ENCODE measurements at places on chromosomes 6 and 20.
A peak's percentile ranks its signal among the peaks of the same experiment; 100 is the strongest.

- no peak for DNase-seq
Measured at GRCh38 chr20:41463567-41463966, 96.9 kb upstream of the EMILIN3 start.

GRCh38 chr6:122610690-122611455, 668 bp downstream of the PKIB start:
- no peak for DNase-seq

DNA sequence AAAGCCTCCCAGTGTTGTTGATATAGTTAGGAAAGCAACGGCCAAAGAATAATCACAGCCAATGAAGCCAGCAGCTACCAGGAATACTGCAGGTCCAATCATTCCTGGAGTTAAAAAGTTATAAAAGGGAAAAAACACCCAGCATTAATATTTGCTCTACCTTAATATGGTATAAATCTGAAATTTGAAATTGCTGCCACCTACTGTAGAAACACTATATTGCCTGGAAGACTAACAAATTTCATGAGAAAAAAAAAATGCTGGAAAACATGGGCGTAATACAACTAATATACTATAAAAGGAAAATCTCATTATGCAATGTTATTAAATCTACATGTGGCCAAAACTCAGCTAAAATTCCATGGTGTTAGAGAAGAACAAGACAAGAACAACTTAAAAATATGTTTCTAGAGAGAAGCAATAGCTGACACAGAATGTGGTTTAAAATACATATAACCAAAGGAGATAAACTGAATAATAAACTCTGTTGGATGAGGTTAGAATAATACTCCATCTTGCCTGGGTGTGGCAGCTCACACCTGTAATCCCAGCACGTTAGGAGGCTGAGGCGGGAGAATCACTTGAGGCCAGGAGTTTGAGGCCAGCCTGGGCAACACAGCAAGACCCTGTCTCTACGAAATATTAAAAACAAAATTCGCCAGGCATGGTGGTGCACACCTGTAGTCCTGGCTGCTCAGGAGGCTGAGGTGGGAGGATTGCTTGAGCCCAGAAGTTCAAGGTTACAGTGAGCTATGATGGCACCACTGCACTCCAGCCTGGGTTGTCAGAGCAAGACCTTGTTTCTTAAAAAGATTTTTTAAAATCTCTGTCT, 43.1 kb downstream of the SLC17A5 start:
- DNase-seq, result peak; percentile 44

GRCh38 chr6:170372380-170373325, 66.1 kb downstream of the FAM120B start:
- no peak for DNase-seq

GRCh38 chr20:32649697-32650400, 23.9 kb downstream of the C20orf203 start:
- DNase-seq, result no peak

GRCh38 chr6:41294214-41294872, 7.9 kb upstream of the TREM1 start:
- DNase-seq, result no peak

GRCh38 chr20:40563296-40563950, 125.6 kb downstream of the MAFB start:
- no peak for DNase-seq

GRCh38 chr6:90369024-90369519, 72.4 kb upstream of the BACH2 start:
- DNase-seq, result peak; percentile 100

DNA sequence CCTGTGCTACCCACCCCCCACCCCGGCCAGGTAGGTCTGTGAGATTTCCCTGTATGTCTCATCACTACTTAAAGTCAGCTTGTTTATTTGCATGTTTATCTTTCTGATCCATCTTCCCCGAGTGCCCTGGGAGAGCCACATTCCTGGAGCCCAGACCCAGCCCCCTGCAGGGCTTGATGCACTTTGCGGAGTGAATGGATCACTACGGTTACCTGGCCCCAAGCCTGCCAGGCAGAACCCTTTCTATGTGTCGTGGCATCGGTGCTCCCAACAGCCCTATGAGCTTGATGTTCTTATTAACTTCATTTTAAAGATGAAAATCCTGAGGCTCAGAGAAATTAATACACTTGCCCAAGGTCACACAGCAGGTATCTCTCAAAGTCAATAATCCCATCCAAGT, 13.6 kb upstream of the SLCO4A1 start:
- no peak for DNase-seq

DNA sequence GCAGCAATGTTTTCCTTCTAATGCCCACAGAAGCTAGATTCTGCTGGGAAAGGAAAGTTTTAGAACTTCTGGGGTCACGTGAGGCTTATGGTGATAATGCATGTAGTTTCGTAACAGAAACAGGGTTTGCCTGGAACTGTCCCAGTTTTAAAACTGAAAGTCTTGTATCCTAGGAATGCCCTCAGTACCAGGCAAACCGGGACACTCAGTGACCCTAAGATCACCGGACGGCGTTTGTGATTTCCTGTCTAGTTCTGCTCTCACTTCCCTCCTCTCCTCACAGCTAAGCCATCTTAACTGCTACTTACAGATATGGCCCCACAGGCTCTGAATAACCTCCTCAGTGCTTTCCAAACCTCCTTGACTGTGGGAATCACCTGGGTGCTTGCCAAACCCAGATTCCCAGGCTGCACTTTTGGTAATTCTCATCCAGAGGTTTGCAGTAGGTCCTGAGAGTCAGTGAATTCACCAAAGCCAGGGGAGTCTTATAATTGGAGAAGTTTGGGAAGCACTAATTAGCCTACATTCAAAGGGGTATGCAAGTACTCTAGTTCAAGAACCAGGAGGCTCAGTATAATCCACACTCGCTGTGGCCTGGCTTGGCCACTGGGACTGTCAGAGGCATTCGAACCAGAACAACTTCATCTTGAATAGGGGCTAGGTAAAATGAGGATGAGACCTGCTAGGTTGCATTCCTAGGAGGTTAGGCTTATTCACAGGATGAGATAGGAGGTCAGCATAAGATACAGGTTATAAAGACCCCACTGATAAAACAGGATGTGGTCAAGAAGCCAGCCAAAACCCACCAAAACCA, 231.6 kb upstream of the MYLIP start:
- DNase-seq, result no peak

GRCh38 chr20:44228465-44229258, 18.1 kb upstream of the OSER1 start:
- DNase-seq, result no peak

- no peak for DNase-seq
Measured at GRCh38 chr6:16109659-16110305, 19.1 kb upstream of the MYLIP start.

DNA sequence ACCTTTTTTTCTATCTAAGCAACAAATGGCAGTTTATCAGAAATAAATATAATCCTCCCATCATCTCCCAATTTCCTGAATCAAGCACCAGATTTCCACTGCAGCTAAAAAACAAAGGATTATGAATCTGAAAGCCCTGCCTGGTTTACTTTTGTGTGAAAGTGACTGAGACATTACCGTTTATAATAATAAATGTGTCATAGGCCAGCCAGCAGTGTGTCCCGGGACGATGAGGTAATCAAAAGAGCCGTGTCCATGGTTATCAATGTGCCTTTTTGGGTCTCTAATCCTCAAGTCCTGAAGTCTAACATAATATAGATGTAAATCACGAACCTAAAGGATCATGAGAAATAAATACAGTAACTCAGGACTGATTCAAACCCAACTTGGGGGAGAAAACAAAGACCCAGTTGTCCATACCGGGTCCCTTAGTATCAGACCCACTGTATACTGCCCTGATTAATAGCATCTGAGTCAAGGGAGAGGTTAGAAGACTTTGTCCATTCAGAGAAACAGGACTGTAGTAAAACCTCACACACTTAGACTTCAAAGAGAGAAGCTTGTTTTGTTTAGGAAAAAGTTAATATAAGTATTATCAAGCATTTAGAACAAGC, 149.1 kb downstream of the SASH1 start:
- peak; percentile 26 for DNase-seq

DNA sequence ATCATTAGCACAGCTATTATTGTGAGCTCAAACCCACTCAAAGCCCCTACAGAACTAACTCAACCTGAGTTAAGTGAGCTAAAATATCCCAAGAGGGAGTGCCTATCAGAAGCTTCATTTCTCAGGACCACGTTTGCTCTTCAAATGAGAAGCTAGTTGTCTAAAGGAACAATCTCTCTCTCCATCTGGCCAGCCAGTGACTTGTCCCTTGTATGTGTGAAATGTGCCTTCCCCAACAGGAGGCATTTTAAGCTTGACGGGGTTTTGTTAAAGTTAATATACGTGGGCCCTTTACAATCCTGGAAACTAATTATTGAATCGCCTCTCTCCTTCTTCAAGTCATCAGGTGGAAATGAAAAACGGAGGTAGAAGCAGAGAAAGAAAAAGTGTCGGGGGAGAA, 62.0 kb downstream of the TRERF1 start:
- DNase-seq, result no peak

- no peak for DNase-seq
Measured at GRCh38 chr20:23988561-23988960, at the start of gene GGTLC1. GGTLC1 (minus strand) TSS chr20:23988779; CDS start chr20:23986611, 2,168 bp downstream.

DNA sequence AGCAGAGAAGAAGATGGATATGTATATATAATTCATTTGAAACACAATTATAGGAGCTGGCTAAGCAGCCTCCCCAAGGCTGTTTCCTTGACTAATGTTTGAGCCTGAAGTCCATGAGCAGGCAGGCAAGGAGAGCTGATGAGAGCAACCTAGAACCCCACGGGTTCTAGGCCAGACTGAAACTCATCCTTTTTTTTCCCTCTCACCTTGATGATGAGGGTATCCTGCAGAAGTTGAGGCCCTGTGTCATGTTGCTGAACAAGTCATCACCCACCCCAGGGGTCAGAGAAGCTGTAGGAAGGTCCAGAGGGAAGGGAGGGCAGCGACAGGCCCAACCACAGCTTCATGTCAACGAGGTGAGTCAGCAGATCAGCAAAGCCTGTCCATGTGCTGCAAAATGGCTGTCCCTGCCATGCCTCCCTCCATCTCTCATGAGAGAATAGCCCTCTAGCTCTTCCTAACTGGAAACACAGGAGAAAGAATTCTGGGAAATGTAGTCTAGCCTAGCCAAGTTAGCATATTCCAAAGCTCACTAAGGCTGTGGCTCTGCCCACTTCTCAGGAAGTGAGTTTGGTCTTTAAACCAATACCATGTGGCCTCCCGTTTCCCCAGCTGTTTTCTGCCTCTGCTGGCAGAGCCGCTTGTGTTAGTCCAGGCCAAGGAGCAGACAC, 91.3 kb upstream of the DTNBP1 start:
- DNase-seq, result peak; percentile 6

GRCh38 chr6:108557494-108558371, 3.0 kb upstream of the FOXO3 start:
- peak; percentile 75 for DNase-seq

GRCh38 chr20:57747861-57748481, 38.2 kb upstream of the PMEPA1 start:
- DNase-seq, result no peak

GRCh38 chr6:22906091-22906549, 336.8 kb downstream of the HDGFL1 start:
- peak; percentile 44 for DNase-seq

DNA sequence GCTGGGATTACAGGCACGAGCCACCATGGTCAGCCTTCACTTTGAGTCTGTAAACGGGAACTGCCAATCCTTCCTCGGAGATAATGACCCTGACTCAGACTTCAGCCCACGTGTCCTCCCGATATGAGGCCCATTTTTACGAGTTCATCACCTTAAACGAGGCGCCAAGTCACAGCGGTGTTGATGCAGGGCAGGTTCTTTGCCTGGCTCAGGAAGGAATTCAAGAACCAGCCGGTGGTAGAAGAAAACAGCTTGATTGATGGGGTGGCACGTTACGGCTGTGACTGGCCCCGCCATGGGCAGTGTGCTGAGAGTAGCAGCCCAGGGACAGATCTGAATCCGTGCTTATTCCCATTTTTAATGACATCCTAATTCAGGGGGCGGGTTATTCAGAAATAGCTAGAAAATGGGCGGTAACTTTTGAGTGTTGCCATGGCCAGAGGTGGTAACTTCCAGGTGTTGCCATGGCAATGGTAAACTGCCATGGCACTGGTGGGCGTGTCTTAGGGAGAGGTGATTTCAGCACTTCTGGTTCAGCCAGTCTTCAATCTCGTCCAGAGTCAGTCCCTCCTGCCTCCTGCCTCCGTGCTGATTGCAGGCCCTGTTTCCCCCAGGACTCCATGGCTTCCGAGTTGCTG, 9.1 kb upstream of the MAP1LC3A start:
- no peak for DNase-seq

- DNase-seq, result no peak
Measured at GRCh38 chr6:15842727-15843117, 179.9 kb upstream of the DTNBP1 start.

GRCh38 chr6:12010635-12011275, 1.4 kb upstream of the HIVEP1 start:
- DNase-seq, result peak; percentile 78

DNA sequence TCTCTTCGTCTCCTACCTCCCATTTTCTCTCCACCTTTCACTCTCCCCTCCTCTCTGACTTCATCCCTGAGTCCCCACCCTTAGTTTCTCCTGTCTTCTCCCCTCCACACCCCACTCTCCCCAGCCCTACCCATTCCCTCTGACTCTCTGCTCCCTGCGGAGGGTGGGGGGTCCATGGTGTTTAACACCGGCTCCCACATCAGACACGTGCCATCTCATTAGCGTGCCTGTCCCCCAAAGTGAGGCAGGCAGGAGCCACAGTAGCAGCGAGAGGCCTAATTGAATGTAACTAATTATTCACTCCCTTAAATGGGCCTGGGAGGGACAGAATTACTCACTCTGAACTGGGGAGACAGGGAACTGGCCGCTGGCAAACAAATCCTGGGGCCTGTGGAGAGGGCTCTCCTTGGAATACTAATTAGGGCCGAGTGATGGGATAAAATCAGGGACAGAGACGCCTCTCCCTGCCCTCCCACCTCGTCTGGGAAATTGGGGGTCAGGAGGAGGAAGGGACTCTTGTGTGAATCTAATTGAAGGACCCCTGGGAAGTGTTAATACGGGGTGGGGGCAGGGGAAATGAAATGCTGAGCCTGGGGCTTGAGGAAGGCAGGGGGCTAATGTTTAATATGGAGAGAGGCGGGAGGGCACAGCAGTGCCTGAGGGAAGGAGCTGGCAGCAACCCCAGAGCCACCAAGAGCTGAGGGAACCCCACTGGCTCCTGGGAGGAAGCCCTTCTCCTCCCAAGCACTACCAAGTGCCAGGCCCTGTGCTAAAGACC, 17.9 kb downstream of the CD40 start:
- DNase-seq, result no peak

- DNase-seq, result no peak
Measured at GRCh38 chr6:148263961-148264360, 78.7 kb upstream of the SASH1 start.

DNA sequence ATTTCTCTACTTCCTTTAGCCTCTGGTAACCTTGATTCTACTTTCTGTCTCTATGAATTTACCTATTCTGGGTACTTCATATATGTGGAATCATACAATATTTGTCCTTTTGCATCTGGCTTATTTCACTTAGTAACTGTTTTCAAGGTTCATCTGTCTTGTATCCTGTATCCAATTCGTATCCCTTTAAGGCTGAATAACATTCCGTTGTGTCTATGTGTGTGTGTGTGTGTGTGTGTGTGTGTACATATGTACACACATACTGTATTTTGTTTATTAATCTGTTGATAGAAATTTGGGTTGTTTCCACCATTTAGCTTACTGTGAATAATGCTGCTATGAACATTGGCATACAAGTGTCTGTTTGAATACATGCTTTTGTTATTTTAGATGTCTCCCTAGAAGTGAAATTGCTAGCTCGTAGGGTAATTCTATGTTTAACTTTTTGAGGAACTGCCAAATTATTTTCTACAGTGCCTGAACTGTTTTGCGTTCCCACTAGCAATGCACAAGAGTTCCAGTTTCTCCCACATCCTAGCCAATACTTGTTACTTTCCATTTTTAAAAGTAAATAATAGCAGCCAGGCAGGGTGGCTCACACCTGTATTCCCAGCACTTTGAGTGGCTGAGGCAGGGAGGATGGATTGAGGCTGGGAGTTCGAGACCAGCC, 17.7 kb downstream of the SENP6 start:
- DNase-seq, result no peak

Data from HCEC 1CT (cell line).